GM23338 (cell line): ENCODE measurements at places on chromosomes 1 and 21. TPM values are rescaled to one million over a fixed set of nuclear protein-coding genes. Genes with fewer than 3 reads are reported as not detected.

- no peak for DNase-seq
Observed at GRCh38 chr1:76833151-76833550, 34.1 kb upstream of the ST6GALNAC5 start.

DNA sequence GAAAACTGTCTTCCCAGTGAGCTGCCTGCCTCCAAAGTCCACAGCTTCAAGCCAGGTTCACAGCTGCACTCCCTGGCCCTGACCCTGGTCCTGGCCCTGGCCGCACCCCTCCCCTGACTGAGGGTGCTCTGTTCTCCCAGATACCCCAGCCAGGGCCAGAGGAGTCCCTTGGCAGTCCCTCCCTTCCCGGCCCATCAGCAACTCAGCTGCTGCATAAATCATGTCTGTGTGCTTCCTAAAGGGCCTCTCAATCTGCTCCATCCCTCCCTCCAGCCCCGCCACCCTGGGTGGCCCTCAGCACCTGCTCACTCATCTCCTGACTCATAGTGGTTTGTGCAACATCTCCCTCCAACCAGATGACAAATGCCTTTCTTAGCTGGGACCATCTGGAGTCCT, 24.8 kb upstream of the C1orf174 start:
- DNase-seq = no peak

- DNase-seq = peak; percentile 82
Observed at GRCh38 chr1:39409055-39409816, 82.2 kb upstream of the BMP8A start.

Gene PCP4
- 1.6 TPM in 1 of 2 replicates, not detected in the other for total RNA-seq

Gene AGT
- not detected in 2 replicates for total RNA-seq
